ENCODE measurements at places on chromosomes 16 and 17.

GRCh38 chr17:79948406-79948944 lies 87.2 kb downstream of the TBC1D16 start:
- no peak for DNase-seq

DNA sequence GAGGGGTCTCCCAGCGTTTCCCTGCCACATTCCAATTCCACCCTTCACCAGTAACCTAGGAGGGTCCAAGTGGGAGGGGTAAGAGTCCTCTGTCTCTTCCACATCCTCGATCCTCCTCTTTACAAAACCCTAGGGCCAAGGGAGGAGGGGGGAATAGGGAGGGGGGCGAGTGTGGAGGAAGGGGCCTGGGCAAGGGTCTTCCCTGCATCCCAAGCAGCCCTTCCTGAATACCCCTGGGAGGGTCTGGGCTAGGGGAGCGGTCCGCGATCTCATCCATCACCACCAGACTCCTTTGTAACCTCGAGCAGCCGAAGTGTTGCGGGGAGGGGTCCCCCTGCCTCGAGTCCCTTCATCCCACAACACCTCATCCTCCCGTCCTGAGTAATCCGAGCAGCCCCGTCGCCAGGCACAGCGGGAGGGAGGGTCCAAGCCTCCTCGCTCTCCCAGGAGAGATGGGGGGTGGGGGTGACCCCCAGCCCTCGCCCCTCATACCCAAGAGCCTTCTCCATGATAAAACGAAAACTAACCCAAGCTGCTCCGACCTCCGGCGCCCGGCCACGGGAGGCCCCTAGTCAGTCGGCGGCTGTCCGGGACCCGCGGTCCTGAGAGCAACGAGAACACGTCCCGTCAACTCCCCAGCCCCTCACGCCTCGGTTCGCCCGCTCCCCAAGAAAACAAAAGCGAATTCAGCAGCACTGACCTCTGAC lies 502 bp downstream of the SMPD3 start:
- no peak for DNase-seq

DNA sequence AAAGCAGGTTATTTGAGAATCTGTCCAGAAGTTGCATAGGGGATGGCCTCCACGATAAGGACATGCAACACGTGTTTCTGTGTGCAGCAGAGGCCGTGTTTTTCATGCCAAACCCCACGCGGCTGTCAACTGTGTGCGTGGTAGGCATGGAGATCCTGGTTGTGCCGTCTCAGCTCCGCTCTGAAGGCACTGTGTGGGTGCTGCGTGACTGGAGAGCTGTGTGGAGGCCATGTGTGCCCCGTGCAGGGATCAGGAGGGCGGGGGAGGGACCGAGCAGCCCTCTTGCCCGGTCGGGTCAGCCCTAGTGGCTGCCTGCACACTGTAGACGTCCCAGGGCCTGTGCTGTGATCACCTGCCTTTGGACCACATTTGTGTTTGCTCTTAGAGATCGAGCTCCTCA lies 74.5 kb downstream of the SEC14L1 start:
- no peak for DNase-seq

DNA sequence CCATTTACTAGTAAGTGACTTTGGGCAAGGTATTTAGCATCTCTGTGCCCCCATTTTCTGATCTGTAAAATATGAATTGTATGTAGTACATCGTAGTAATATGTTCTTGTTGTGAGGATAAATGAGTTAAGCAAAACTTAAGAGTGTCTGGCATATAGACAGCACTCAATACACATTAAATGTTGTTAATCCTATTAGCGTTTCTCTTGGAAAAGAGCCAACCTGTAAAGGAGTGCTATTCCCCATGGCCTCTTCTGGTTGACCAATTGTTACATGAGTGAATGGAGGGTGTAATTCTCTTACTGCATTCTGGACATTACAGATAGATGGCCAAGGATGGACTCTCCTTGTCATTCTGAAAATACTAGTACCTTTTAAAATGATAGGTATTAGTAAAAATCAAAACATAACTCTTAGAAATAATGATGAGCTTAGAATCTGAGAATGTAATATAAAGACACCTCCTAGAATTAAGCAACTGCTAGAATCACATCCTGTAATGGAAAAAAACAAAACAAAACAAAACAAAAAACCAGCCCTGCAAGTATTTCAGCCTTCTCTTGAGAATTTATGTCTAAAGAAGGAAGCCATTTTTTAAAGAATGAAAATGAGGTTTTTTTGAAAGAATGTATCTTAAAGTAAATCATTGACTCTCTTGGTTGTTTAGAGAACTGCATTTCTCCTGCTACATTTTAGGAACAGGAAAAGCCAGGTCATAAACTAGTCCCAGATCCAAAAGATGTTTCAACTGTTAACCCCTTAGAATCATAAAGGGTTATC lies 30.5 kb downstream of the IQCK start:
- no peak for DNase-seq

DNA sequence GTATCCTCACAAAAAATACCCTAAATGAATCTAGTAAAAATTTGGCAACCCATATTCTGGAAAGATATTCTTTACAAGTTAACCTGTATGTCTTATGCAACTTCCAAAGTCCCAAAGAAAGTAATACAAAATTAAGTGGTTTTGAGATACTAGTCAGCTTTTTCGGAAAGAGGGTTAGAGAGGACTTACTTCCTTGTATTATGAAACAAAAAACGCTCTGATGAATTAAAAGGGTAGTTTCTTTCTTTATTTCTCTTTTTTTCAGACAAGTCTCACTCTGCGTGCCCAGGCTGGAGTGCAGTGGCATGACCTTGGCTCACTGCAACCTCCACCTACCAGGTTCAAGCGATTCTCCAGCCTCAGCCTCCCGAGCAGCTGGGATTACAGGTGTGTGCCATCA lies 51.6 kb downstream of the KANSL1 start:
- no peak for DNase-seq

DNA sequence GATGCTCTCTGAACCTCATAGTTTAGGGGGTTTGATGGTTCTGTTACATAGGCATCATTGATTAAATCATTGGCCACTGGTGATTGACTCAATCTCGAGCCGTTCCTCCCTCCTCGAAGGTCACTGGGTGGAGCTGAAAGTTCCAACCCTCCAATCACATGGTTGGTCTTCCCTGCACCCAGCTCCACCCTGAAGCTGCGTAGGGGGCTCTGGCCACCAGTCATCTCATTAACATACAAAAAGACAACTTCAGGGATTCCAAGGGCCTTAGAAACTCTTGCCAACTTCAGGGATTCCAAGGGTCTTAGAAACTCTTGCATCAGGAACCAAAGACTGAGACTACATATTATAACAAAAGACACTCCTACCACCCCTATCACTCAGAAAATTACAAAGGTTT lies 306.5 kb upstream of the TNRC6C start:
- no peak for DNase-seq

- DNase-seq = no peak
Observed at GRCh38 chr17:10096596-10096995, 101.8 kb downstream of the GAS7 start.

GRCh38 chr17:2700030-2700490 lies 11.5 kb downstream of the CLUH start:
- DNase-seq = no peak

- DNase-seq = no peak
Observed at GRCh38 chr17:57608369-57609124, 136.6 kb downstream of the CCDC182 start.

DNA sequence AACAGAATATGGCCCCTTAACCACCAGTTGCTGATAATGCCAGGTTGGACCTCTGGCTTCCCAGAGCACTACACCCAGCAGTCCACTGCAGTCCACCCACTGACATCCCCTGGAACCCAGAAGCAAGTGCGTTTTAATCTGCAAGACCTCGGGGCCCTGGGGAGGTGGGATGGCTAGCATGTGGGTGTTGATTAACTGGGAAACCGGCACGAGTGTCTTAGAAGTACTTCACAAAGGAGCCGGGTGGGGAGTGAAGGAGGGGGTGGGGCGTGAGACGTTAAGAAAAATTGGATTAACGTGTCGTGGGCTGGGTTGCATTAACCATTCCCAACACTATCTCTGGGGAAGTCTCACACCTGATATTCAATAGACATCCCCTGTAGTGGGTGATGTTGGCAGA lies 6.1 kb upstream of the HIC1 start:
- DNase-seq = no peak

DNA sequence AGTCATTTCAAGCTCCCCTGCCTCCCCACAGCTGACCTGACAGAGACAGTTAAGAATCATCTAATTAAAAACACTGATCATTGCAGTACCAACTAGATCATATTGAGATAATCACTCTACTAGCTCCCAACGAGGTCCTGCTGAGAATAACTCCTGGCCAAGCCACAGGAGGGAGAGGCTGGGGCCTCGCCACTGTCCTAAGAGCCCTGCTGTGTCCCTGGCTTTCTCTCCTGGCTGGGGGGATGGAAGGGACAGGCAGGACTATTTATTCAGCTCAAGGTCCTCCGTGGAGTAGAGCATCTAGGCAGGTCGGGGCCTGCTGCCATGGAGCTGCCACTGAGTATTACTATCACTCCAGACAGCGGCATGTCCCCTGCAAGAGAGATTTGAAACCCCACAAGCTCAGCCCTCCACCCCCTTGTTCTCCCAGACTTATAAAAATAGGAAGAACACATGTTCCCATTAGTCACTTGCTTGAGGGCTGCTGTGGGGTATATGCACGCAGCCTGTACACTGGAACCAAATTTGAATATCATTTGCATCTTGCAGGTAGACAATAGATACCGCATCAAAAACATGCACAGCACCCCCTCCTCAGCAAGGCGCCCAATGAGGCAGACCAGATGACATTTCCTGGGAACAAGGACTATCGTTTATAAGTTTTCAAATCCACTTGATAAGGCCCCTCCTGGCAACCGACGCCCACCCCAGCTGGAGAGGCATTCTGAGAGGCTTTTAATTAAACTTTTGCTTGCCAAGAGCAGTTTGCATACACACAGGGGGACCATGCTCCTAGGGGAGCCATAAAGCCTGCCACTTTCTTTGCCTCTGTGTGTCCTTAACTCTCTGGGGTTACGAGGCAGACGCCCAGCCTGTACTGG lies 385.2 kb upstream of the ZFHX3 start:
- DNase-seq = no peak

GRCh38 chr17:72730077-72730476 lies 362.4 kb downstream of the SLC39A11 start:
- DNase-seq = no peak

DNA sequence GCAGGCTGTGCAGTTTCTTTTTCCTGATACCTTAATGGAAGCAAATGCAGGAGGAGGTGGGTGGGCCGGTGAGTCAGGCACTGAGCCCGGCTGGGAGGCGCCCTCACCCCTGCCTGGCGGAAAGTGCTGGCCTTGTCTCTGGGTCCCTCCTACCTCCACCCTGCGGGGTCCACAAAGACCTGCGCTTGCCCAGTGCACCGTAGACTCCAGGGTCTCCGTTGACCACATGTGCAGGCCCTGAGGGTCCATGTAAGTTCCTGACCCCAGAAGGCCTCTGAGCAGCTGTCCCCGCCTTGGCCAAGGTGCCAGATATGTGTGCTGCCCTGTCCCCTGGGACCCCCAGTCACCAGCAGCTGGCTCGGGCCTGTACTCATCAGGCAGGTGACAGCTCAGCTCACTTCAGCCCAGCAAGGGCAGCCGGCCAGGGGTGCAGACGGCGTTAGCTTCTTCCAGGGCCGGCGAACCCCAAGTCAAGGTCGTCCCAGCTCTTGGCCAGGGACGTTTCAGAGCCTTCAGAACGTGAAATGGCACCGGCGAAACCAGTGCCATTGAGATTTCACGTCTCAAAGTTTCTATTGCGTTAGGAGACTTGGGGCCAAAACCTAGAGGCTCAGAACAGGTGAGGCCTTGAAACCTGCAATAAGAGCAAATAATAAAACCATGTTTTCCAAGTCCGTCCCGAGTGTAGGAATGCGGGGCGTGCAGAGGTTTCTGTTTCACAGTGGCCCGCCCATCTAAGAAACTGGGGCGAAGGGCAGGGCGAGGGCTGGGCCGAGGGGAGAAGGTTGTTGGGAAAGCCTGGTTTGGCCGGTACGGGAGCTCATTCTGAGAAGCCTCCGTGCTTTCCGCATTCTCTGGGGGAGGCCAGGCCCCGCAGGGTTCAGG lies 12.1 kb downstream of the METRNL start:
- DNase-seq = no peak

- DNase-seq = peak; percentile 66
Observed at GRCh38 chr16:49921791-49922456, 66.0 kb upstream of the ZNF423 start.

GRCh38 chr17:1878419-1879121 lies 48.8 kb downstream of the RPA1 start:
- no peak for DNase-seq

DNA sequence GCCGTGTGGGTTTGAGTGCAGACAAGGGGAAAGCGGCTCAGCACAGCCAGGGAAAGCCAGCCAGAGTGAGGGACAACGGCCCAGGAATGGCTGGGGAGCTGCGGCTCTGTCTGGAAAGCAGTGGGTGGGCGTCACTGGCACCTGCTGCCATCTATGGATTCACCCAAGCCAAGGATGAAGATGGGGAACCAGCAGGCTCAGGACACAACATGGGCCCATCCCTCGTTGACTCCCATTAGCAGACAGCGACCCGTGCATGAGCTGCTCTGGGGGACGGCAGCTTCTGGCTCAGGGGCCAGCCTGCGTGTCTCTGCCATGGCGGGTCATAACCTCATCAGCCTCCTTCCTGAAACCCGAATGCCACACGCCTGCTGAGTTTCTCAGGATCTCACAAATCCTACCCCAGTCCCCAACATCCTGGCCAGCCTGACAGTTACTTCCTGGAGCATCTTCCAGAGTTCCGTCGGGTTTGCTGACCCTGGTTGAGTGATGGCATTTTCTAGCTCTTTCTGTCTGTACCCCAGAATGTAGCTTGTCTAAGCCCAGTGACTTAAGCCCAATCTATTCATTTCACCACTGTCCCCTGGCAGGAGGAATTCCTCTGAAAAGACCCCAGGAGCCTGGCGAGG lies 50.7 kb downstream of the SLC7A5 start:
- no peak for DNase-seq

DNA sequence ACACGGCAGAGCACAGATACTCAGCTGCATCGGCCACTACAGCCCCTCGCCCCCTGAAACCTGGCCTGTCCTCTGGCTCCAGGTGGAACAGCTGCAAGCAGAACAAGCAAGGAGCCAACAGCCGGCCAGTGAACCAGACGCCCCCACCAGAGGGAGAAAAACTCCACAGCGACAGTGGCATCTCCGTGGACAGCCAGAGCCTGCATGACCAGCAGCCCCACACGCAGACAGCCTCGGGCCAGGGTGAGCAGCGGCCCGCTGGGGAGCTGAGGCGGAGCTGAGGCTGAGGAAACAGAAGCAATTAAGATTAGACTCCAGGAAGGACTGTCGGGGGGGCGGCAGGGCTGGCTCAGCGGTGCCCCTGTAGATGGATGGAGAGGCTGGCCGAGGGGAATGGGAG lies 16.7 kb downstream of the NGFR start:
- DNase-seq = no peak

DNA sequence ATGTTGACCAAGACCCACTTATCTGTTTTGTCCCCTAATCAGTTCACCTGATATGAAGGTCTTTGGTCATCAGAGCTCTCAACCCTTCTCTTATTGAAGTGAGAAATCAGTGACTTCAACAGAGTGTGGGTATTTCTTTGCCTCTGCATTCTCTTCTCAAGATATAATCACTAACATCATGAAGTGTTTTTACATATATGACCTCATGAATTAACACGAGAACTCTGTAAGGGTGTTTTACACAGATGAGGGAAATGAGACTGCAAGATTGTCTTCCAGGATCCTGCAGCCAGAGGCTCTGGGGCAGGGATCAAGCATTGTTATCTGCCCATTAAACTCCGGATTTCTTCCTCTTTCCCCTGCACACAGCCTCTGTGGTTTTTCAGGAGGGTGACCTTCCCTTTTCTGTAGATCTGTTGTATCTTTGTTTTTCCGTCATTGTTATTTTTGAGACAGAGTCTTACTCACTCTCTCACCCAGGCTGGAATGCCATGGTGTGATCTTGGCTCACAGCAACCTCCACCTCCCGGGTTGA lies 22.7 kb downstream of the LCMT1 start:
- no peak for DNase-seq

GRCh38 chr17:81285179-81285878 lies 9.8 kb downstream of the SLC38A10 start:
- no peak for DNase-seq
